ENCODE measurements at places on chromosomes 16 and 17.

- DNase-seq = no peak
Measured at GRCh38 chr16:3861808-3862451, 18.6 kb downstream of the CREBBP start.

DNA sequence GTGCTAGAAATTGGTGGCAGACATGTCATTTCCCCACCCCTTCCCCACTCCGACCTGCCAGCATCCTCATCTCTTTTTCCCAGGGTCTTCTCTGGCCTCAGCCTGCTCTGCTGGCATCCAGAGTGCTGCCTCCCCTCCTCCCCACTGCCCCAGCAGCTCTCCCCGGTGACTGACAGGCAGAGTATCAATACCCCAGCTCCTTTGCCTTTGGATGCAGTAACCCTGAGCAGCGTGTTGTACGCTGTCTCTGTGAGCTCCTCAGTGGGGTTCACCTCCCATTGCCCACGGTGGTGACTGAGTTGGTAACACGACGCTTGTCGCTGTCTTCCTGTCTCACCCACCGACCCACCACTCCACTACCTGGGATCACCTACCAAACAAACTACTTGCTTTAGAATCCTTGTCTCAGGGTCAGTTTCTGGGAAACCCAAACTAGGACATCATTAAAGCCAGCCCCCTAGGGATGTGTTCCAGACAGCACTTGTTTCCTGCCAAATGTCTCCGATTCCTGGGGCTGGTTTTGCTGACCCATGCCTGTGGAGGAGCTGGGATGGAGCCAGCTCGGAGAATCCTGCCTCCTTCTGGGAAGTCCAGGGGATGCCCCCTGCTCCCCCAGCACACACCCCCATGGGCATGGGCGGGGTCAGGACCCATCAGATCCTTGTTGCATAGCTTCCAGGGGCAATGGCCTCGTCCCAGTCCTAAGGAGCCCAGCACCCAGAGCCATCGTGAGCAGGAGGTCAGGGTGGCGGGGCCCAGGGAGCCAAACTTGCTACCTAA is 8.3 kb upstream of the SBK1 start:
- DNase-seq = no peak

- no peak for DNase-seq
Measured at GRCh38 chr17:78709751-78710181, 72.3 kb downstream of the CYTH1 start.

- peak; percentile 81 for DNase-seq
Measured at GRCh38 chr17:50087246-50087911, 7.8 kb upstream of the PDK2 start.

GRCh38 chr17:80940171-80941123 is 51.2 kb upstream of the CHMP6 start:
- no peak for DNase-seq

GRCh38 chr17:67262435-67263117 is 17.6 kb upstream of the HELZ start:
- no peak for DNase-seq

DNA sequence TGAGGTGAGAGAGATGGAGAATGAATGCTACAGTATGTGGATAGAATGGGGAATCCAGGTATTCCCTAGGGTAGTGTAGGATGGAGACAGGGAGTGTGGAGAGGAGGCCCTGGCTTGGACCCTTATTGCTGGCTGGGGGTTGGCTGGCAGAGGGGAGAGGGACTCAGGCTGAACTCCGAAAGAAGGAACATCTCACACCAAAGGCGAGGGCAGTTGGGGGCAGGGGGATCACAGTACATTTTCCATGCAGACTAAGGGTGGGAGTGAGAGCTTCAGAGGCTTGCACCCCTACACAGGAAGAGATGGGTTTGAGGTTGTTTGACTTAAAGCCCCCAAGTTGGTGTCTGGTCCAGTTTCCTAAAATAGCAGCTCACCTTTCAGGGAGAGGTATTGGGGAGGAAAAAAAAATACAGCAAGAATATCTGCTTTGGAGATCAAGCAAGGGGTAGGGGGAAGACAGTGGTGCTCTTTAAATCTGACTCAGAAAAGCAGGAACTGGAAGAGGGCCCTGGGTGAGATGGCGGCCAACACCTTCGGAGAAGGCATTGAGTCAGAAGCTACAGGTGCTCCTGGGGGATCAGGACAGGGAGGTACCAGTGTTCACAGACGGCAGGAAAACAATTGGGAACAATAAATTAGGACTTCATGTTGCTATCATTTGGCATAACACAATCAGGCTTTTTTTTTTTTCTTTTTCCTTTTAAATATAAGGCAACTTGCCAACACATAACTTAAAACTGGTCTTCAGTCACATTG is 12.4 kb downstream of the TRAF4 start:
- peak; percentile 43 for DNase-seq

DNA sequence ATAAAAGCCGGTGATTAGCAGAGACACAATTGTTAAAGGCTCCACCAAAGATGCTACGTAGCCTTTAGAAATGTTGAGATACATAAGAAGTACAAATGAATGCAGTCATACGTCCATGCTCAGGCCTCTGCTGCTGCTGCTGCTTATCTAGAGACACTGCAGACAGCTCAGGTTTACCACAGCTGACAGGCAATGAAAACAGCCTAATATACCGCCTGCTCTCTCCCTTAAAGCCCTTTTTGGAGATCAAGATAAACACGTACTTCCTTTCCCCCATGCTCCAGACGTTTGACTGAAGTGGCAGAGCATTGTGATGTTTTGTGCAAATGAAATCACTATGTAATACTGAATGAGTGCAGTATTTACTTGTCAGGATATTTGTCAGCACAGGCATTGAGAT is 185.3 kb downstream of the AATF start:
- DNase-seq = no peak

GRCh38 chr17:81455387-81455786 is 57.2 kb downstream of the ACTG1 start:
- no peak for DNase-seq

DNA sequence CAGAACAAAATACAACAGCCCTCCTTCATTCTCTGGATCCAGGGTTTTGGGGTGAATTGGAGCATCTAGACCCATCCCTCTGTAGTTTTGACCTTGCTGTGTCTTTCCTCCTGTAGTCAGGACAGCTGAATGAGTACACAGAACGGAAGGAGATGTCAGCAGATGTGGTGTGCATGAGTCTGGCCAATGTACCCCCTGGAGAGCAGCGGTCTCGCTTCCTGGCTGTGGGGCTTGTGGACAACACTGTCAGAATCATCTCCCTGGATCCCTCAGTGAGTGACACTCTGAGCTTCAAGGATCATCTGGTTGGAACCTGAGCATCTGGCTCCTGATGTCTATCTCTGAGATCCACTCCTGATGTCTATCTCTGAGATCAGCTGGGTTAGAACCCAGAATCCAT is 32.4 kb downstream of the SF3B3 start:
- no peak for DNase-seq

DNA sequence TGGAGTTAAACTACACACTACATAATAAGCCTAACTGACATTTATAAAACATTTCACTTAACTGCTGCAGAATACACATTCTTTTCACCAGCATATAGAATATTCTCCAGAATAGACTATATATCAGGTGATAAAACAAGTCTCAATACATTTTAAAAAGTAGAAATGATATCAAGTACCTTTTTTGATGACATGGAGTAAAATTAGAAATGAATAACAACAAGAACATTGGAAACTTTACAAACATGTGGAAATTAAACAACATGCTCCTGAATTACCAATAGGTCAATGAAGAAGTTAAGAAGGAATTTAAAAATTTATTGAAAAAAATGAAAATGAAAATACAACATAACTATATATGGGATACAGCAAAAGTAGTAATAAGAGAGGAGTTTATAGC is 47.5 kb upstream of the CES5A start:
- no peak for DNase-seq

GRCh38 chr16:86995456-86995855 is 321.7 kb downstream of the C16orf95 start:
- peak; percentile 40 for DNase-seq

DNA sequence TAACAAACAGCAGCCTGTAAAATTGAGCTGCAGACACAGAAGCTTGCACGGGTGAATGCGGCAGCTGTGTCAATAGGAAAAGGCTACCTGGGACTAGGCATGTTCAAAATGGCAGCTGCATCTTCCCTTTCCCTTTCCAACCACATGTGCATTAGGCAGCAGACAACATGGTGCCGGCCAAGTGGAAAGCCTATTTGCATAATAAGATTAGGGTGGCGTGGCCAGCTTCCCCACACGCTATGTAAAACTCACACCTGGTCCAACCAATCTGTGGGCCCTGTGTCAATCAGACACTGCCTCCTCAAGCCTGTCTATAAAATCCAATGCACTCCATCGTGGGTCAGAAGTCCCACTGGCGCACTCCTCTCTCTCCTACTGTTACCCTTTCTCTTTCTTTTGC is 61.0 kb upstream of the RBBP6 start:
- no peak for DNase-seq

DNA sequence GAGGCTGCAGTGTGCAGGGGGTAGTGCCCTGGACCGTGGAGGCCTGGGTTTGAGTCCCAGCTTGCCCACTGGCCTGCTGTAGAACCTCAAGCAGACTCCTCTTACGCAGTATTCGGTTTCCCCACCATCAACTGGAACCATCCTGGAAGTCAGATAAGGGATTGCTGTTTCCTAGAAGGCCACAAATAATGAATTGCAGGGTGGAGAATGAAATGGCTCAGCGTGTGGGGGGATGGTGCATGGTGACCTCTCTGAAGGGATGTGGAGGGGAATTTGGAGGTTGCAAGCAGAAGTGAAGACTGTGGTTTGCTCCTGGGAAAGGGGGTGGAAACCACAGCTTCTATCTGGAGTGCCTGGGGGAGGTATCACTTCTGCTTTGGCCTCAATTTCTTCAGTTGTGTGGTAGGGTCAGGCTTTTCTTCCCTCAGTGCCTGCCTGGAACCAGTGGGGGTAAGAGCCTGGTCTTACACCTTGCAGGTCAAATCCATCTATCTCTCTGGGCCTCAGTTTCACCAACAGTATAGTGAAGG is 1.7 kb downstream of the ADGRG5 start:
- no peak for DNase-seq

- no peak for DNase-seq
Measured at GRCh38 chr17:45984368-45984767, 14.7 kb upstream of the STH start.

DNA sequence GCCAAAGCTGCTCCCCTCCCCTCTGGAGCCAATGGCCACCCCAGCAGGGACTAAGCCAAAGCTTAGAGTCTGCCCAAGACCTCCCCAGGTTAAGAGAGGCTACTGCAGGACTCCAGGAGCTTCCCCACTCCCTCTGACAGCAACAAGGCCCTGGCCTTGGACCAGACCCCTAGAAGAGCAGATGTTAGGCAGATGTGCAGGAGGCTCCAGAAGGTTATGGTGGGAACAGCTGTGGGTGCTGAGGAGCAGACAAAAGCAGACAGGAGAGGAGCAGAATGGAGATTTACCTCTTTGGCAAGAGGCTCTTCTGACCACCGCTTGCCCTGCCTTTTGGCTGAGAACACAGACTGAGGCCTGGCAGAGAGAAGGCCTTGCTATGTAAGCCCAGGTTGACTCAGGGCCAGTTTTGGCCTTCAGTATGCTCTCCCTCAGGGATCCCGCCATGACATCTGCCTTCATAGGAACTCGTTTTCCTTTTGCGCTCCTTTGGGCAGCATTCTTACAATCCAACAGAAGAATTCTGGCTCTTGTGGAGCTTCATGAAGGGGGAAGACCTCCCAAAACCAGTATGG is 113.0 kb downstream of the RBFOX3 start:
- no peak for DNase-seq

DNA sequence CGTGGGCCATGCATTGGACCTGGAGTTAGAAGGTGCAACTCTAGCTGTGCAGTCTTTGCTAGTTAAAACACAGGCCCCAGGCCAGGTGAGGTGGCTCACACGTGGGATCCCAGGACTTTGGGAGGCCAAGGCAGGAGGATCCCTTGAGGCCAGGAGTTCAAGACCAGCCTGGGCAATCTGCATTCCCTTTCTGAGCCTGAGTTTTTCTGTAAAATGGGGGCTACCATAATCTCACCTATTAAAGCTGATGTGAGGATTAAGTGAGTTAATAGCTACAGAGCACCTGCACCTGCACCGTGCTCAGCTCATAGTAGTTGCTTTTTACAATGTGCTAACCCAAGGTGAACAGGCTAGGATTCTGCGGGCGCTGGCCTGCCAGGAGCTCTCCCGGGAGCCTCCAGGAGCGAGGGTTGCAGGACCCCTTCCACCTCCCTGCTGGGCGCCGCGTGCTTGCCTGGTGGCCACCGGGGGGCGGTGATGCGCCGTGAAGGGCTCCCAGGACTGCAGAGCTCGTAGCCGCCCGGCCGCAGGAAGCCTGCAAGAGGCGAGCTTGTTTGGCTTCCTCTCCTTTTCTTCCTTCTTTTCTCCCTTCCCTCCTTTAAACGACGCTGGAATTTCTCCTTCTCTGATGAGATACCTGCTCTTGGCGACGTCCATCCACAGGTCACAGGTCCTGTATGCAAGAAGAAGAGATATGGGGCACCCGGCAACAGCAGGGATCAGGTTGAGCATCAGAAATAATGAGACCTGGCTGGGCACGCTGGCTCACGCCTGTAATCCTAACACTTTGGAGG is 51.3 kb downstream of the ZFP90 start:
- no peak for DNase-seq

DNA sequence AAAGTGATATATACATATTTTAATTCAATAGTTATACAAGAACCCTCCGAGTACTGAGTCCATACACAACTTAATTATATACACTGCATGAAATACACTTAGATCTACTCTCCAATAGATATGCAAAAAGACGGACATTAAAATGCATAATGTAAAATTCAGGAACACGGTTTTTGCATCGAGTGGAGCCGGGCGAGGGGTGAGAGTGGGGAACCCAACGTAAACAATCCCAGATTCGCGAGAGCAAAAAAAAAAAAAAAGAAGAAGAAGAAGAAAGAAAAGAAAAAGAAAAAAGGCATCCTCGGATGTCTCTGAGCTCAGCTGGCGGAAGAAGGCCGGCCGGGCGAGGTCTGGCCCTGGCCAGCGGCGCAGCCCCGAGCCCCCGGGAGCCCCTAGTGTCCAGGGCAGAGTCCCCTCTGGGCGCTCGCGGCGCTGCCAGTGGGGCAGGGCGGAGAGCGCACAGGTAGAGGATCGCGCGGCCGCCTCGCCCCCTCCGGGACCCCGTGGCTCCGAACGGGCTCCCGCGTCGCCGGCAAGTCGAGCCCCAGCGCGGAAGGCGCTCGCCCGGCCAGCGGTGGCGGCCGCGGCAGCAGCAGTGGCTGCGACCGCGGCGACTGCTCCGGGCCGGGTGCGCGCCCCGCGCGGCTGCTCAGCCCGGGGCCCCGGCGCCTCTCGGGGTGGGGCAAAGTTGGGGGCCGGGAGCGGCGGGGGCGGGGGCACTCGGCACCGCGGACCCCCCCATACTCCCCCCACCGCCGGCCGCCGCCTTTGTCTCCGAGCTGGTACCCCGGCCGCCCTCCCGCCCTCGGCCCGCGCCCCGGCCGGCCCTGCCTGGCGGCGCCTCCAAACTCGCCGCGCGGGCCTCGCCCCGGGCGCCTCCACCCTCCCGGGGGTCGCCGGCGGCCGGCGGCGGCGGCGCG is 9.6 kb upstream of the ZFHX3 start:
- no peak for DNase-seq

Measured in tibial artery (tissue), 4 donors.